ENCODE measurements at places on chromosomes 3 and 15.

DNA sequence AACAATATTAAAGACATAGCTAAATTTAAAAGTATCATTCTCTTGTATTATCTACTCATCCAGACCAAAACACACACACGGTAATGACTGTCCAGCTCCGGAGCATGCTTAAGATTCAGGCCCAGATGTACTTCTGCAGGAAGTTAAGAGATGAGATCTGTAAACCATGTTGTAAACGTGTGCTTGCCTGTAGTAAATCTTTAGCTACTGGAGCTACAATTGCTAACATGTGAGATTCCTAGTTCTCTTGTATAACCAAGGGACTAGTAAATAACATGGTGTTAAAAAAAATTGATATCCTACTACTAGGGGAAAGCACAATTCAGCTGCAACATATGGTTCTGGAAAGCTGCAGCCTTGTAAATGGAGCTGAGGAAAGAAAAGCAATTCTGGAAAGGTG is 651.7 kb upstream of the CCDC54 start:
- no peak for DNase-seq

DNA sequence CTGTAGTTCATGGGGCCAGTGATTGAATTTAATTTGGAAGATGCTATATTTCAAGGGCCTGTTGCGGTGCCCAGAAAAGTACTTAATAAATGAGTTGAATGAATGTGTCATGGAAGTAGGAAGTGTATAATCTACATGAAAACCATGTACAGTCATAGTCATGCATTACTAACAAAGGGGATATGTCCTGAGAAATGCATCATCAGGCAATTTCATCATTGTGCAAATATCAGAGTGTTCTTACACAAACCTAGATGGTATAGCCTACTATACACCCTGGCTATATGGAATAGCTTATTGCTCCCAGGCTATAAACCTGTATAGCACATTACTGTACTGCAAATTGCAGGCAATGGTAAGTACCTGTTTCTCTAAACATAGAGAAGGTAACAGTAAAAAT is 10.7 kb upstream of the MYO5C start:
- peak; percentile 70 for DNase-seq

DNA sequence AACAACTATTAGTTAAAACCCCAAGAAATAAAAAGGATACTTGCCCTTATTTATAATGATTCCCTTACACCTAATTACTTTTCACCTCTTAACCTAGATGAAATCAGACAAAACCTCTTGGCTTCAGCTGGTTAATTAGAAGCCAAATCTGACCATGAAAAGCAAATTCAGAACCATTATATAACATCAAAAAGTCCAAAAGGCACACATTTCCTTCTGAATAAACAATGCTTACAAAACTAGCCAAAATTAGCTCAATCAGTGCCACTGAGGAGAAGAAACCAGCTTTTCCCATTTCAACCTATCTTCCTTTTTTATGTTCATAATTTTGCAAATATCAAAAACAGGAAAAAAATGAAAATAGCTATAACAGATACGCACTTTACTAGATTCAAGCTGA is 3.2 kb downstream of the EHHADH start:
- no peak for DNase-seq

GRCh38 chr3:190169877-190170276 is 49.2 kb upstream of the P3H2 start:
- no peak for DNase-seq

DNA sequence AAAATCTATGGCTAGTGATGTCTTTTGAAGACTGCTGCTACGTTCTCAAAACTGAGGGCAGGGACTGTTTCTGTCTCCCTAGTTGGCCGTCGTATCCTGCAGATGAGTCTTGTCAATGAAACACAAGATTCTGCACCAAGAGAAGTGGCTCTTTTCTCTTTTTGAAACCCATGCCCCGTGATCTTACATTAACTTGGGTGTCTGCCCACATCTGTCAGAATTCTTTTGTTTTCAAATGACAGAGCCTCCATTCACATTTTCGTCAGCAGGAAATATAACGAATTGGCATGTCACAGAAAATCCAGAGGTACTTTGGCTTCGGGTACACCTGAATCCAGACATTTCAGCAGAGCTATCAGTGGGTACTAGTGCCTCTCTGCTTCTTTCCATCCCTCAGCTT is 331.3 kb upstream of the PROK2 start:
- DNase-seq: no peak

- DNase-seq: peak; percentile 41
These were observed 41.9 kb upstream of the ABHD10 start for GRCh38 chr3:111936967-111937366.

DNA sequence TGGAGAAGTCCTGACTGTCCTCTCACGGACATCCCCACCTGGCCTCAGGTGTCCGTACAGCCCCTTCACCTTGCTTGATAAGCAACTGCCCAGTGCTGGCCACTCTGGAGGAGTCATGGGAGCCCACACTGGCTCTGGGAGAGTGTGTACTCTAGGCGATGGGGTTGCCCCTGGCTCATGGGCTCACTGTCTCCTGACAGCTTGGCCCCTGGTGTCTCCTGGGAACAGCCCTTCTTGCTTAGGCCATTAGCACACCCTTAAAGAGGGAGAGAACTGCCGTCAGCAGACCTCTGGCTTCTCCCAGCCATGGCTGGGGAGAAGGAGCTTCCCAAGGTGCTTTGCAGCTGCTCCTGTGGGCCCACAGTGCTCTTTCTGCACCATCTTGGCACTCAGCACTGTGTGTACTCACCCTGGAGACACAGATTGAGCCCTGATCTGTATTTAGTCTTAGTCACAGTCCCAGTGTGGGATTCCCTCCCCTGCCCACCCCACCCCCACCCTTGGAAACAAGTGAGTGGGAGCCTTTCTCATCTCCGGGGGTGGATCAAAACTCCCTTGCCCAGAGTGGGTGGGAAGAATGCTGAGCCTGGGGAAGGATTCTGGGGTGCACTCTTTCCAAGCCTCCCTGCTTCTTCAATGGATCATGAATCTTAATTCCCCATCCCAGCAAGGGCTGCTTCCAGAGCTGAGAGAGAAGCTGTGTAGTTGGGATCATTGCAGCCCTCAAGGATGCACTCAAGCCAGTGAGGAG is 83.5 kb upstream of the ADPGK start:
- DNase-seq: no peak

GRCh38 chr3:114384558-114384903 is 90.7 kb downstream of the TIGIT start:
- no peak for DNase-seq

DNA sequence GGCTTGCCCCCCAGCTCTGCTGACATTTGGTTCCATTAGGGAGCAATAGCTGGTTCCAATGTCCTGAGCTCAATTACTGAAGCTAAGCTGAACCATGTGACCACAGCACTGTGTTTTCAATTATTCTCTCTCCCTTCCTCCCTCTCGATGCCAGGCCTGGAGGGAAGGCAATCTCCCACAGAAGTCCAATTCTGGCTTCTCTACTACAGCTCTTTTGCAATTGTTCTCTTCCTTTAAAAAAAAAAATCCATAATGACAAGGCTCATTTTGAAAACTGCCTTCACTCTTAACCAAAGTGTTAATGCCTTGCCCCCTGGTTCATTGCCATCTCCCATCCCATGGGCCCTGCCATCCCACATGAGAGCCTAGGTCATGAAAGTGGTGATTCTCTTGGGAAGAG is 24.8 kb downstream of the IL16 start:
- DNase-seq: no peak

DNA sequence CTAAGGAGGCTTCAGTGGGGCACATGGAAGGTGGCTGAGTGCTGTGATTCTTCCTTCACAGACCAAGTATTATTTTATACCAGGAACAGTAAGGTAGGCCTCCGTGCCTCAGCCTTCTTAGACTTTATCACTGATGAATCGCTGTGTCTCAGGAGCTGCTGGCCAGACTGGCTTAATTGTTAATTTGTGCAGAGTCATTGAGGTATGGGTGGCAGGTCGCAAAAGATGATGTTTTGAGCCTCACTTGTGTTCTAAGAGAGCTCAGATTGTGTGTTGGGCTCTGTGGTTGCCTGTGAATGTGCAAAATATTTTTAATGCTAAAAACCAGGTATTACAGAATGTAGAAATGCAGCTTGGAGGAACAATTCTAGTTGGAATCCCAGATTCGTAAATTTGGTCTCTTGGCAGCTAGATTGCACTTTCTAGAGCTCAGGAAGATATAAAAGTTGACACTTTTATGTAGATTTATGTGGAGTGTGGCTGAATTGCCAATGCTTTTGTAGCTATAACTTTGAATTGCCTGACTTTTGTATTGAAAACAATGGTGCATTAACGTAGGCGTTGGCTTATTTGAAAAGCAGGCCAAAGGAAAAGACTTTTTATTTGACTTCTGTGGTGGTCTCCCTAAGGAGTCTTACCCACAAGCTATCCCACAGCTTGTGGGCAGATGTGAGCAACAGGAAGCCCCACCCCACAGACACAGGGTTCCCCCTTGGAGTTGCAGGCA is 53.4 kb downstream of the LARS2 start:
- peak; percentile 13 for DNase-seq

GRCh38 chr3:194221336-194221735 is 85.4 kb downstream of the HES1 start:
- no peak for DNase-seq

DNA sequence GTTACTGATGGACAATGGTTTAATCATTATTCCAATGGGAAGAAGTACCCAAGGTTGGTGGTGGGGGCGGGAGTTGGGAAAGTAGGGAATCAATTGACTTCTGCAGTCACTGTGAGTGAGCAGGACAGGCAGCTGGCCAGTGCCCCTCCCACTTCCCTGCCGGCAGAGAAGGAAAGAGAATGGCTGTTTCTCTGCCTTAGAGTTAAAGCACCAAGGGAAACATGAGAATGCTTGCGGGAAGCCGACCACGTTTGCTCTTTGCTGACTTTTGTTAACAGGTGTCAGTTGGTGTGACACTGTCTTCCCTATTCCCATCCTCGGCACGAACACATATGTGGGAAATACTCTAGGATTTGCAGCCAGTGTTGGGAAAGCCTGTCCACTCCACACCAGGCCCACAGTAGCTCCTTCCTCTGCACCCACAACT is 33.5 kb upstream of the MFSD1 start:
- peak; percentile 62 for DNase-seq

DNA sequence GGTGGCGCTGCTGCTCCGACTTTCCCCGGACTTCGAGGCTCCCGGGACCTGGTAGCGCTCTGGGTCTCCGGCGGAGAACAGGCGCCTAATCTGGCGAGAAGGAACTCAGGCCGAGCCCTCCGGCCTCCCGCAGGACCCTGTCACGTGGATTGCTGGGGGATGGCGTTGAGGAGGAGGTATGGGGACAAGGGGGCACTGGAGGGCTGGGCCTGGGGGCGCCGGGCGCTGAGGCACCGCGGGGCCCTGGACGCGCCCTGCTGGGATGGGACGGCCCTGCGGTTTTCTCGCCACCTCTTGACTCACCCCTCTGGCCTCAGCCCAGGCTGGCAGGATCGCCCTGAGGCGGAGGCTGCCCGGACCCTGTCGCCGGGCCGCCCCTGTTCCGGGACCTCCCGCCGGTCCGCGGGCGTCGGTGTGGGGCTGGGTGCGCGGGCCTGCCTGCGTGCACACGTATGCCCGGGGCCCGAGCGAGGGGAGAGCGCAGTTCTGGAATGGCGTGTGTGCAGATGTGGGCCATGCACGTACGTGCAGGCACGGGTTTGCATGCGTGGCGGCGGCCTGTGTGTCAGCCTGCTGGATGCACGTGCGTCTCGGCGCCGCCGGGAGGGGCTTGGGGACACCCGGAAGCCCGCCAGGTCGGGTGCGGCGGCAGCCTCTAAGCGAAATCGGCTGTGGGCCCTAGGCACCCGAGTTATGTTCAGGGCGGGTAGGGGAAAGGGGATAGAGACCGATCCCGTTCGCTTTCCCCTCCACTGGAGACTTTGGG is 752 bp downstream of the C15orf39 start:
- DNase-seq: peak; percentile 81

Data from fibroblast of skin of right biceps (primary cell).